ENCODE measurements at places on chromosomes 1 and 21.

DNA sequence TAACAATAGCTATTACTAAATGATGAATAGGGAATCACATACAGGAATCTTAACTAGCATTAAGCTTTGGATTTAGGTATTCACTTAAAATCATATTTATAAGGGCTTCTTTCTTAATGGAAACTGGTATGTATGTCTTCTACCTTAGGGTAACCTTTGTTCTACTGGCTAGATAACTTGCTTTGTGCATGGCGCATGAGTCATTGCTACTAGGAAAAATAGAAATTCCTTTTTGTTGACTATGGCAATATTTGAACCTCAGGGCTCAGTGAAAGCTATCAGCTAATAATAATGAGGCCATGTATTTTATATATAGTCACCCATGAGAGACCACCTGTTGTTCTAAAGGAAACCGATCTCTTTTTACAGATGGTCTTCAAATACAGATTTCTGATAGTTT, 72.5 kb downstream of the RPS6KC1 start:
- no peak for DNase-seq

DNA sequence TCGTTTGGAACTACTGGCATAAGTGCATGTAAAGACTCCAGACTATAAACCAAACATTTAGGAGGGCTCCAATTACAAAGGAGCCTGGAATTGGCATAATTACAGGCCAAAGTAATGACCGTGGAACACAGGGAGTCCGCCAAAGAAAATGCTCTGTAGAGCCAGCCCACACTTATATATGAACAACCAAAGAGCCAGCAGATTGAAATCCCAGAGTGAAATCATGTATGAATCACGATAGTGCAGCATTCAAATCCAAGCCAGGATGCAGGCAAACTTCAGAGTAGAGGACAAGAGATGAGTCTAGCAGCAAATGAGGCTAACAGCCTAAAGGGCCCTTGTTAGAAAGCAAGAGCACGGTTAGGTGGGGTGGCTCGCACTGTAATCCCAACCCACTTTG, 13.1 kb downstream of the VPS26C start:
- DNase-seq: no peak

- DNase-seq: no peak
These were observed 131.5 kb downstream of the DHRS3 start for GRCh38 chr1:12486401-12487005.

GRCh38 chr1:108685529-108685928, 6.6 kb upstream of the PRPF38B start:
- peak; percentile 47 for DNase-seq

GRCh38 chr1:204565617-204566582, 49.7 kb downstream of the MDM4 start:
- DNase-seq: peak; percentile 91

GRCh38 chr1:37714689-37715088, 22.4 kb downstream of the CDCA8 start:
- DNase-seq: no peak

DNA sequence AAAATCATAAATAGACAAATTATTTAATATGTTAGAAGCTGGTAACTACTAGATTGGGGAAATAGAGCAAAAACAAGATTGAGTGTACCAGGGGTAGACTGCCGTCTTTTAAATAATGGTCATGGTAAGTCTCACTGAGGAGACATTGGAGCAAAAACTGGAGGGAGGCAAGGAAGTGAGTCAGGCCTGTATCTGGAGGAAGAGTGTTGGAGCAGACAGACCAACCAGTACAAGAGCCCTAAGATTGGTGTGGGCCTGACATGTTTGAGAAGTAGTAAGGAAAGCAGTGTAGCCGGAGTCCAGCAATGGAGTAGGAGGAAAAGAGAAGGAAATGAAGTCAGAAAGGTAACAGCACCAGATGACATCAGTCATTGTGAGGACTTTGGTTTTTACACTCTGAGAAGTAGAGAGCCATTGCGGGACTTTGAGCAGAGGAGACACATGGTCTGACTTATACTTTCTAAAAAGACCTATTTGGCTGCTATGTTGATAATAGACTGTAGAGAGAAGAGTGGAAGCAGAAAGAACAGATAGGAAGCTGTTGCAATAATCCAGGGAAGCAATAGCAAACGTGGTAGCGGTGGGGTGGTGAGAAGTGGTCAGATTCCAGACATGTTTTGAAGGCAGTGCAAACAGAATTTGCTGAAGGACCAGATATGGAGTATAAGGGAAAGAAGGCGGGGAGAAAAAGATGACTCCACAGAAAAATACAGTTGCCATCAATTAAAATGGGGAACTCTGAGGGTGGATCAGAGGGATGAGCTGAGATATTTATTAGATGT, 44.7 kb upstream of the GJA5 start:
- DNase-seq: no peak

GRCh38 chr1:114597949-114598348, 16.5 kb upstream of the BCAS2 start:
- DNase-seq: no peak

GRCh38 chr1:224959115-224959514, 29.6 kb downstream of the DNAH14 start:
- DNase-seq: no peak

- no peak for DNase-seq
These were observed 57.6 kb downstream of the CD34 start for GRCh38 chr1:207853372-207853757.

DNA sequence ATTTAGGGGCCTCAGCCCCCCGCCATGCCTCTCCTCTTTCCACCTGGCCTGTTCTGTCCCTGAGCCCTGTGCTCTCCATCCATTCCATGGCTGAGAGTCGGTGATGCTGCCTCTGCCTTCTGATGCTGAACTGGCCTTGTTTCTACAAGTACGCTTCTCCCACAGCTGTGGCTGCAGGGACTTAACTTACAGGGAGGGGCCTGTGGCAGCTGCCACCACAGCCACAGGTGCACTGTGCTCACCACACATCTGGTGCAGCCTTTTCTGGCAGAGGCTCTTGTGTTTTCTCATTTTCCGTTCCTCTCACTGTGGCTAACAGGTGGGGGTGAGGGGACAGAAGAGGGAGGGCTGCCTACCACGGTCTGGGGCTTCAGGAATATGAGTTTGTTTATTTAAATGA, 4.2 kb downstream of the FMO1 start:
- no peak for DNase-seq

DNA sequence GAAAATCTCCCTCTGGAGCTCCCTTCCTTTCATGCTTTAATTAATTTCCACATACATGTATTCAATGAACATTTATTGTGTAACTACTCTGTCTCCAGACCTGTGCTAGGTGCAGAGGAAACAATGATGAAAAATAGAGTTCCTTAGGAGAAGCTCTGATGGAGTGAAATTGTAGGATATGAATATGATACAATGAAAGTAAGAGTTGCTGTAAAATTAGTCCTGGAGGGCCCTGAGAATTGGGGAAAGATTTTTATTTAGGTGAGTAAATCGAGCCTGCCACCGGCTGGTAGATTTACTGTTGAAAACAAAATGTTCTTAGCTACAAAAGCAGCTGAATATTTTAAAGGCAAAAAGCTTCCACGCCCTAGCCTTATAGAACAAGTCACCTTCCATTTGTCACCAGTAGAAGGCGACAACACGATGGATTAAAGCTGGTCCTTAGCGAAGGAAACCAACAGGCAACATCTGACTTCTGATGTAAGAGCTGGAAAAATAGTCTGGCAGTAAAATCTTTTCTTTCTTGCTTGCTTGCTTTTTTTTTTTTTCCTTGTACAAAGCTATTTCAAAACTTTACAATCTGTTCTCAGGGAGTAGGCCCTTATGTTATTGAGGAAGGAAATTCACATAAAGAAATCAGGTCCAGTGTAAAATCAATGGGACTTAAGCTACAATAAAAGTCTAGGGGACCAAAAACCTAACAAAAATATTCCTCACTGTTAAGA, 82.0 kb upstream of the ROR1 start:
- DNase-seq: peak; percentile 78

- no peak for DNase-seq
These were observed 132.2 kb downstream of the ADSS2 start for GRCh38 chr1:244319283-244320132.

DNA sequence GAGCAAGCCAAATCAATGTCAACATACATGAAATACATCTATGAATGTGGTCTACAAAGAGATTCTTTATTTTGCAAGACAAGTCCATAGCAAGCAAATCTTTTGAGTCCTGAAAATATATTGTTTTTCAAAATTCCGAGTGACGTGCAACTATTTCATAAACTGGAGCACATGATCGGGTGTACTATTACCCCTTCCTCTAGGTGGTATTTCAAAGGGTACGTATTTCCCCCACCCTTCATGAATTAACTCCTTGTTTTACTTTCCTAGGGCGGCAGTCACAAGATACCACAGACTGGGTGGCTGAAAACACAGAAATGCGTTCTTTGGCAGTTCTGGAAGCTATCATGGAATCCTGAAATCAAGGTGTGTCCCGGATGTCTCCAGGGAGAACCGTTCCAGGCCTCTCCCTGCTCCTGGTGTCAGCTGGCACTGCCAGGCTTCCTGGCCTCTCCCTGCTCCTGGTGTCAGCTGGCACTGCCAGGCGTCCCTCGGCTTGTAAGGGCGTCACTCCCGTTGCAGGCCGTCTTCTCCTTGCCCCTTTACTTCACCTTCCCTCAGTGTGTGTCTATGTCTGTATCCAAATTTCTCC, 55.3 kb downstream of the RIPK4 start:
- no peak for DNase-seq
